ENCODE measurements at places on chromosomes 5 and 9.

DNA sequence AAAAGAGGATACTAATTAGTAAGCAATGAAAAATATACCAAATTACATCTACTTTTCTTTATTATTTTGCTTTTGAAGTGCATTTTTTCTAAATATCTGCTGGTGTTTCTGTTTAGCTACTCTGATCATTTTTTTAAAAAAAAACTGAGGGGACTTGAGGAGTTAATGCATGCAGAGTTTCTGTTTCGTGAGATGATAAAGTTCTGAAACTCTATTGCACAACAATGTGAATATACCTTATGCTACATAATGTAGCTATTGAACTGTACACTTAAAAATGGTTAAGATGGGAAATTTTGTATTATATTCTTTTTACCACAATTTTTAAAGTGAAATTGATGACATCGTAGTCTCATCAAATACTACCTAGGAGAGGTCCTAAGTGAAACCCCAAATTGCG lies 288.3 kb upstream of the NR4A3 start:
- H3K36me3 ChIP-seq = no peaks in the 10 kb centered on the region
- no peak for DNase-seq
- H3K4me3 ChIP-seq = no peak overlapping the region

- H3K4me3 ChIP-seq = no peak overlapping the region
- DNase-seq = no peak
- no peaks in the 10 kb centered on the region for H3K4me1 ChIP-seq
- no peaks in the 10 kb centered on the region for H3K27me3 ChIP-seq
- H3K36me3 ChIP-seq = no peaks in the 10 kb centered on the region
- no peak overlapping the region for H3K27ac ChIP-seq
These were observed 198.0 kb downstream of the HINT1 start for GRCh38 chr5:130966990-130967525.

GRCh38 chr9:114028646-114029045 lies 49.5 kb downstream of the AMBP start:
- no peak overlapping the region for H3K27ac ChIP-seq
- DNase-seq = no peak
- H3K36me3 ChIP-seq = no peaks in the 10 kb centered on the region
- H3K4me1 ChIP-seq = no peaks in the 10 kb centered on the region
- peaks cover 73% of the 10 kb centered on the region for H3K27me3 ChIP-seq
- no peak overlapping the region for H3K4me3 ChIP-seq

DNA sequence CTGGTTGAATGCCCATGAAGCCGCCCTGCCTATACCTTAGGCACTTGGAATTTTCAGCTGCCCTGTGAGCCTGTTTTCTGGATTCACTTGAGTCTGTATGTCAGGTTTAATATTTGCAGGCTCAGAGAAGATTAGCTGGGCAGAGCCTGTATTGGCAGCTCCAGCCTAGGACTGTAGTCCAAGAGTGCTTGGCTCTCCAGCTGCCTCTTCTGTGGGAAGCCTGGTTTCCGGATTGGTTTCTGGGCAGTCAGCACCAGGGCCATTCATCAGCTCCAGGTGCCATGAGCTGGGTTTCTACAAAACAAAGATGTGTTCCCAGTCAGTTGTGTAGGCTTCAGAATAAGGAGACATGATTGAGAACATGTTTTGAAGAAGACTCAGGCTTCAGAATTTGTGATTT lies 90.1 kb downstream of the ARHGAP26 start:
- no peak overlapping the region for H3K4me3 ChIP-seq
- DNase-seq = no peak
- H3K27ac ChIP-seq = no peak overlapping the region
- no peaks in the 10 kb centered on the region for H3K27me3 ChIP-seq
- H3K36me3 ChIP-seq = no peaks in the 10 kb centered on the region
- H3K4me1 ChIP-seq = peaks cover 31% of the 10 kb centered on the region

GRCh38 chr5:38208782-38209378 lies 49.5 kb upstream of the EGFLAM start:
- H3K27me3 ChIP-seq = 0 out of 2 replicates have a peak, but pooled peaks cover 7% of the 10 kb centered on the region
- DNase-seq = peak; percentile 34
- no peak overlapping the region for H3K27ac ChIP-seq
- H3K4me3 ChIP-seq = no peak overlapping the region

GRCh38 chr5:1380011-1380817 lies 35.3 kb upstream of the CLPTM1L start:
- H3K27me3 ChIP-seq = peaks cover 86% of the 10 kb centered on the region
- no peak overlapping the region for H3K27ac ChIP-seq
- DNase-seq = no peak
- H3K4me3 ChIP-seq = no peak overlapping the region
- peaks cover 7% of the 10 kb centered on the region for H3K4me1 ChIP-seq

DNA sequence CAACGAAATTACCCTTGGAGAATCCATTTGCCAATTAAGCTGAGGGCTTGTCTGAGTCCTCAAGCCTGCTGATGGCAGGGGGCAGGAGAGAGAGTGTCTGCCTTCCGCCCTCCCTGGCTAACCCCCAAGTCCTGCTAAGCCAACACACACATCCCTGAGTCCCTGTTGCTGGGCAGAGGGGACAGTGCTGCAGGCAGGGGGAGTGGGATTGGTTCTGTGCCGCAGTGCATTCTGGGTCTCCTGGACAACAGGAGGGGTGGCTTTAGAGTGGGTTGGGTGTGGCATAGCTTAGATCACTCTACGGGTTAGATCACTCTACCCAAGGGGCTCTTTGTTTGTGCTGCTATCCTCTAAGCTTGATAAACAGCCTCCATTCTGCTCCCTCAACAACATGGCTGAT lies 427.7 kb downstream of the CDK5RAP2 start:
- H3K36me3 ChIP-seq = no peaks in the 10 kb centered on the region
- no peaks in the 10 kb centered on the region for H3K4me1 ChIP-seq
- H3K27ac ChIP-seq = no peak overlapping the region
- DNase-seq = no peak

GRCh38 chr5:117945258-117945657 lies 1043.1 kb downstream of the DTWD2 start:
- no peaks in the 10 kb centered on the region for H3K27me3 ChIP-seq
- no peak for DNase-seq
- no peaks in the 10 kb centered on the region for H3K4me1 ChIP-seq

DNA sequence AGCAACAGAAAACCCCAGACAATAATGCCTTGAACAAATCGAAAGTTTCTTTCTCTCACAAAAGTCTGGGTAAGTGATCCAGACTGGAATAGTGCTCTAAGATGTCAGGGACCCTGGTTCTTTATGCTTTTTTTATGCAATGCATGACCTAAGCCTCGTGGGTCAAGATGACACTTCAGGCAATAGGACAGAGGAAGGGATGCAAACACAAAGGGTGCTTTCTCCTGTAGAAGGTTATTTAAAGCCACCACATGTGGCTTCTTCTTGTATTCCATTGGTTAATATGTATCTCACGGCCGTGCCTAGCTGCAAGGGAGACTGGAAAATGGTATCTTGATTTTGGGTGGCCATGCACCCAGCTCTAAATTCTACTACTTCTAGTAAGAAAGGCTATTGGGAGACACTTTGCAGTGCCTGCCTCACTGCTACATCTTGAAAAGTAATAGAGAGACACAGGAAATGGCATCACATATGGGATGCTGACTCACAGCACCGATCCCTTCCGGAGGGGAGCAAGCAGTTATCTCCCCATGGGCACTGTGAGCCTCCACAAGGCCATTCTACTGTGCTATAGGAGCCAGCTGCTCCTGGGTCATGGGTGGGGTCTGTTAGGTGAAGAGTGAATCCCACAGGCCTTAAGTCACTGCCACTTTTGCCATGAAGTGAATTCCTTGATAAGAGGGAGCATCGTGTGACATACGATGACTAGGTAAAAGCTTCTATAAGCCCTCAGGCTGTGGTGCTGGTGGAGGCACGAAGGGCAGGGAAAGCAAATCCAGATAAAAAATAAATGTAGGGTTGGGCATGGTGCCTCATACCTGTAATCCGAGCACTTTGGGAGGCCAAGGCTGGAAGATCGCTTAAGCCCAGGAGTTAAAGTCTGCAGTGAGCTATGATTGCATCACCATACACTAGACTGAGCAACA lies 32.5 kb upstream of the RAB14 start:
- no peaks in the 10 kb centered on the region for H3K36me3 ChIP-seq
- peak; percentile 78 for DNase-seq
- no peaks in the 10 kb centered on the region for H3K27me3 ChIP-seq

- DNase-seq = no peak
- no peaks in the 10 kb centered on the region for H3K27me3 ChIP-seq
- no peak overlapping the region for H3K4me3 ChIP-seq
- H3K27ac ChIP-seq = no peak overlapping the region
These were observed 66.7 kb downstream of the PCDH1 start for GRCh38 chr5:141811287-141812155.

DNA sequence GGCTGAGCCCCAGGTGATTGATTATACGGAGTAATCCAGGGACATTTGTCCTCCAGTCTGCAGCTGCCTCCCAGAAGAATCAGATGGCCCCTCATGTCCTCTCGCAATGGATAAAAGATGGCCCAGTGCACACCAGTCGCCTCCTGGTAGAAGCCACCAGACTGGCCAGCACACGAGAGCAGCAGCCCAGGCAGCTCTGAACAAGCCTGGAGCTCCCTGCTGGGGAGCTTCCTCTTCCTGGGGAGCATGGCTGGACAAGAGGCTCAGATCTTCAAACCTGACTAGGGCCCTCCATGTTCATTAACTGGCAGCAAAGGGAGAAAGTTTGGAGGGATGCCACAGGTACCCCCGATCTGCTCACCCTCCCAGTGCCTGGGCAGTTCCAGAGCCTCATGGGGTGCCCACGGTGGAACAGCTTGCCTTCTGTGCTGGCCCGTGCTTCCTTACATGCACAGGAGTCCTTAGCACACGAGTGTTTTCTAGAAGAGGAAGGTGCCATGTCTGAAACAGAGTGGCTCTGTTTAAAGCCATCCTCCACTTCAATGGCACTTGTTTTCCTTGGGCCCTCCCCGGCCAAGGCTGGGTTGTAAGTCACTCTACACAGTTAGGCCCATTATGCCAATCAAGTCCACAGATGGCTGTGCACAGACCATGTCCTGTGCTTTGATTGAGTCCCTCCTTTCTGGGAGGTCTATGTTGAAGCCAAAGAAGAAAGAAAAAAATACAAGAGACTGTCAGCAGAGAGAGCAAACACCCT lies 75.6 kb downstream of the PRRT1B start:
- peaks cover 7% of the 10 kb centered on the region for H3K4me1 ChIP-seq
- no peaks in the 10 kb centered on the region for H3K36me3 ChIP-seq
- no peaks in the 10 kb centered on the region for H3K27me3 ChIP-seq
- DNase-seq = no peak
- H3K27ac ChIP-seq = no peak overlapping the region
- H3K4me3 ChIP-seq = no peak overlapping the region

- H3K36me3 ChIP-seq = no peaks in the 10 kb centered on the region
- no peak for DNase-seq
These were observed 224.7 kb downstream of the FSTL4 start for GRCh38 chr5:133387621-133388020.

DNA sequence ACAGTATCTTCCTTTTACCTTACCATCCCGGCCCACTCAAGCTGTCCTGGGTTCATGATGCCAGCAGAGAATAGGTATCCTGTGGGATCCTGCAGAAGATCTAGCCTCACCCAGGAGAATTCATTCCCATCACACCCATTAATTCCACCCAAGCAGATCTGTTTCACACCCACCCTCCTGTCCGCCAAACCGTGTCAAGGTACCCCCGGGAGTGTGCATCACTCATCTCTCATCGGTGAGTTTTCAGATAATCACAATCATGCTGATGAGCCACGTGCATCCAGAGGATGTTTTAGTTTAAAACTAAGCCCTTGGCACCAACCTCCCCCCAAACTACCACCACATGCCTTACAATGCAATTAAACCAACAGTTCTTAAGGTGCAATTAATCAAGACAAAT lies 18.8 kb downstream of the ANKH start:
- peaks cover 23% of the 10 kb centered on the region for H3K4me1 ChIP-seq
- H3K27me3 ChIP-seq = no peaks in the 10 kb centered on the region
- no peak overlapping the region for H3K4me3 ChIP-seq
- H3K36me3 ChIP-seq = no peaks in the 10 kb centered on the region

- no peaks in the 10 kb centered on the region for H3K4me1 ChIP-seq
- H3K4me3 ChIP-seq = no peak overlapping the region
- no peaks in the 10 kb centered on the region for H3K27me3 ChIP-seq
- no peaks in the 10 kb centered on the region for H3K36me3 ChIP-seq
- DNase-seq = no peak
- H3K27ac ChIP-seq = no peak overlapping the region
These were observed 379.1 kb downstream of the PSAT1 start for GRCh38 chr9:78676009-78676408.

GRCh38 chr5:34002629-34003328 lies 5.1 kb downstream of the AMACR start:
- no peak overlapping the region for H3K4me3 ChIP-seq
- H3K27me3 ChIP-seq = no peaks in the 10 kb centered on the region
- DNase-seq = no peak
- H3K4me1 ChIP-seq = peaks cover 13% of the 10 kb centered on the region
- no peaks in the 10 kb centered on the region for H3K36me3 ChIP-seq

DNA sequence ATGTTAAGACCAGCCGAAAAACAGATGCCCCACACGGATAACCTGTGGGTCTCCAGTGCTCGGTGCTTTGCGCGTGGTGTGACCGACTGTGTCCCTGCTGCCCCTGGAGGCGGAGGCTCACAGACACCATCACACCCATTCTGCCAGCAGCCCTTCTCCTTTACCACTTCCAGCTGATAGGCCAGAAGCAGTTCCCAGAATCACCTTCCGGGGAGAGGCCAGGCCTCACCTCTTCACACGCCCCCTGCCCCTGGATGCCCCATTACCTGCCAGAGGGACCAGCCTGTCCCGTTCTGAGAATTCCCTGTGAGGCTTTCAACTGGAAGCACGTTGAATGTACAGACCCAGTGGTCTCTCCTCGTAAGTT lies 21.6 kb upstream of the LRRC14B start:
- no peaks in the 10 kb centered on the region for H3K4me1 ChIP-seq
- H3K27ac ChIP-seq = no peak overlapping the region
- no peaks in the 10 kb centered on the region for H3K36me3 ChIP-seq
- DNase-seq = no peak
- no peak overlapping the region for H3K4me3 ChIP-seq

DNA sequence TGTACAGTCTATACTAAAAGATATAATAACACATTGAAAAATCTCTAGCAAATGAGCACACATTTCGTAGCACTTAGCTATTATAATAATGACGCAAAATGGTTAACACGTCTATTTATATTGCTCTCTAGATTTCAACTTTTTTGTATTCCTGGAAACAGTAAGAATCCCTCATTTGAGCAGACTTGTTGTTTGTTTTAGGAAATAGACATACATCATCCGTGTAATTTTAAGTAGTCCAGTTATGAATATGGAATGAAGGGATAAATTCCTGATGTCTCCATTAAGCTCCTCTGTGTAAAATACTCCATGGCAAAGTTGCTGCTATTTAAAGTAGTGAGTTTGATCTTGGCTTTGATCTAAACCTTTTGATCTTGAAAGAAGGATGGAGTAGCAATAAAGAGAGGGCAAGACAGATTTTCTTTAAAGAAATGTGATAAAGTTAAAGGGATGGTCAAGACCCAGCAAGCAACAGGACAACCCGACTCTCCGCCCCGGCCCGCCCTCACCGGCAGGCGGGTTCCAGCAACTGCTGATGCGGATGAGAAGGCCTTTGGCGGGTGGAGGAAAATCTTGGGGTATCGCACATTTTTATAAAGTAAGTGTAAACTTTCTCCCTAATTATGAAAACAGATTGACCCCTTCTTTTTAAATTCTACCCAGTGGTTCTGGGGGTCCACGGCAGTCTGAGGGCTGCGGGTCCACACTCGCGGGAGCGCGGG lies 277.4 kb downstream of the AOPEP start:
- peak overlapping the region; percentile 82 for H3K27ac ChIP-seq
- H3K27me3 ChIP-seq = no peaks in the 10 kb centered on the region
- DNase-seq = peak; percentile 56
- H3K4me1 ChIP-seq = peaks cover 38% of the 10 kb centered on the region
- H3K4me3 ChIP-seq = peak overlapping the region; percentile 91
- H3K36me3 ChIP-seq = peaks cover 20% of the 10 kb centered on the region

GRCh38 chr5:80216753-80217596 lies 38.9 kb downstream of the SERINC5 start:
- H3K27ac ChIP-seq = peak overlapping the region; percentile 88
- peaks cover 18% of the 10 kb centered on the region for H3K36me3 ChIP-seq
- DNase-seq = no peak
- peaks cover 52% of the 10 kb centered on the region for H3K4me1 ChIP-seq
- H3K4me3 ChIP-seq = no peak overlapping the region
